Right lobe of liver (tissue), 6 donors: ENCODE measurements at places on chromosomes 1 and 21. TPM values are rescaled to one million over a fixed set of nuclear protein-coding genes. Genes with fewer than 3 reads are reported as not detected.

DNA sequence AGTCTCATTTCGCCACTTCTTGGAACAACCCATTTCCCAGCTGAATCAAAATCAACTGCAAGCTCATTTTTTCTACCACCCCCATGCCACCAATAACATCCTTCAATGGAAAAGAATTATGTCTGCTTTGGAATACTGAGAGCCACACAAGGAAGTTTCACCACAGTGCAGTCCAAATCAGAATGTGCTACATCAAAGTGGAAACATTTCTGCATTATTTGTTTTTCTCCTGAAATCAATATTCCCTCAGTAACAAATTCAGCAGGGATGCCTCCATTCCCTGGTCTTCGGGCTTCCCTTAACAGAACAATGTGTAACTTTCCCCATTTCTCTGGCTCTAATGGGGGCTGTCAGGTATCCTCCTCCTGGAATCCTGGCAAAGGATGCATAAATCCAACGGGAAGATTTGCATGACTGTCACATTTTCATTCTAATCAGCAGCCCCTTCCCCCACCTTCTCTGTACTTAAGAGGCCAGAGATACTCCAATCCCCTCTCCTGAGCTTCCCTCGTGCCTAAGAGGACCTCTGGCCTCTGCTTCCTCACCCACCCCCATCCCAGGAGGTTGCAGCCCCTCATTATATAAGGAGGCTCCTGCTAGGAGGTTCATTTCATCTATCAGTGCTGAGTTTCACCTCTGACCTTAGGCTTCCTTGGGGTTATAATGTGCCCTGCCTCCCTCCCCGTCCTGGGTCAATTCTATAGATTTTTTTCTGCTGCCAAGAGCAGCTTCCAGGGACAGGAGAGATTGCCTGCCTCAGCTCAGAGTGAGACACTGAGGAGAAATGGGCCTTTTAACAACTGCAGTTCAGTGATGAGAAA is 201.1 kb downstream of the OMA1 start:
- no peak for DNase-seq
- no peak overlapping the region for H3K27ac ChIP-seq
- H3K4me3 ChIP-seq, result no peak overlapping the region
- H3K36me3 ChIP-seq, result no peaks in the 10 kb centered on the region
- no peaks in the 10 kb centered on the region for H3K4me1 ChIP-seq

DNA sequence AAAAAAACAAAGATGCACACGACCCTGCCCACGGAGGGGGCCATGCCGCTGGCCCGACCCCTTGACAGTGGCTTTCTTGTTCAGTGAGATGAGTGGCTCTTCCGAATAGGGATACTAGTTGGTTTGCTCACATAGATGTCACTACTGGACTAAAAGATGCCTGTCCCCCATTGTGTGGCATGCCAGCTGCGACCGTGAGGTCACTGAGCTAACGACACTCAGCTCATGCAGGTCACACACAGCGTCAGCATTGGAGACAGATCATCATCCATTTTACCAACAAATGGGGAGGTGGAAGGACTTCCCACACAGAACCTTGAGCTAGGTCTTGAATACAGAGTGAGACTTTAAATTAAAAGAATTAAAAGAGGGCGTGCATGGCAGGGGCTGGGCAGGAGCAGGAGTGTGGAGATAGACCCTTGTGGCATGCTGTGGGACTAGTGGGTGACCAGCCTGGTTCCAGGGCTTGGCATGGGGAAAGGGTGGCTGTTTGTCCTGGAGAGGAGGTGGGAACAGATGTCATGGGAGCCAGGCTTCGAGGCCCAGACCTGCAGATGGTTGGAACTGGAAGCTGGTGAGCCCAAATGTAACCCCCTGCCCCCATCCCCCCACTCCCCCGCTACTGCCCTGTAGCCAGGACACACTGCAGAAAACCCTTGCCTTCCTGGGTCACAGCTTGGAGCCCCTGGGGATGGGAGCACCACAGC is 12.4 kb downstream of the SLC1A7 start:
- no peaks in the 10 kb centered on the region for H3K27me3 ChIP-seq
- no peak for DNase-seq
- H3K4me1 ChIP-seq, result no peaks in the 10 kb centered on the region
- H3K36me3 ChIP-seq, result no peaks in the 10 kb centered on the region
- no peak overlapping the region for H3K27ac ChIP-seq

GRCh38 chr1:119653839-119654170 is 5.7 kb upstream of the ZNF697 start:
- H3K27me3 ChIP-seq, result no peaks in the 10 kb centered on the region
- no peaks in the 10 kb centered on the region for H3K4me1 ChIP-seq
- H3K4me3 ChIP-seq, result no peak overlapping the region
- DNase-seq, result no peak
- no peak overlapping the region for H3K27ac ChIP-seq

GRCh38 chr1:208131621-208132286 is 112.4 kb downstream of the PLXNA2 start:
- H3K4me3 ChIP-seq, result no peak overlapping the region

DNA sequence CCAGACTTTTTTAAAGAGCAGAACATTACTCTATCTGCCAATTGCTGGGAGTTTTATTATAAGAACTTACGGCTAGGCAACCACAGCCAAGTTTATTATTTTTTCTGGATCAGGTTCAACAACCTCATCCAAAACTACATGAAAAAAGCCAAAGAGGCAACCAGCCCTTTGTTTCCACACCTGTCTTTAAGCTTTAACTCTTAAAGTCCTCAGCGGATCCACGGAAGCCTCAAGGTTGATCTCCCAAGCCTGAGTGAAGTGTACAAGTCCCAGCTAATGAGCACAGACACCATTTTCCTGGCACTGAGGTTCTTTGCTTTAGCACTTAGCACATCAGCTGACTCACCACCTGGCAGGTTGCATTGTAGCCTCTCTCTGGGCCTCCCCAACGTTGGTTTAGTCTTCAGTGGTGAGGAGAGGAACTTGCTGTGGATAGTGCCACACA is 143.1 kb downstream of the TGFBR3 start:
- no peaks in the 10 kb centered on the region for H3K4me1 ChIP-seq
- H3K27me3 ChIP-seq, result no peaks in the 10 kb centered on the region
- H3K27ac ChIP-seq, result no peak overlapping the region
- no peak for DNase-seq

DNA sequence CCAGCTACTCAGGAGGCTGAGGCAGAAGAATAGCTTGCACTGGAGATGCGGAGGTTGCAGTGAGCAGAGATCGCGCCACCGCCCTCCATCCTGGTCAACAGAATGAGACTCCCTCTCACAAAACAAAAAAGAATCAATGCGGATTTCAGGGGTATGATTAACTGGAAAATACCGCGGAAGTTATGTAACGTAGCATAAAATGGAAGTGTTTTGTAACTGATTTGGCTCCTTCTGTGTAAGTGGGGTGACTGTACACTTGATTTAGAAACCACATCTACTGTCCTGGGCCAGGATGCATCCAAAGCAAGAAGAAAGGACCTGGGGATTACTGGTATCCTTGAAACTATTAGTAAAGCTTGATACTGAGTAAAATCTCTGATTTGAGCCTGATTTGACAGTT is 3.1 kb upstream of the VAMP4 start:
- no peaks in the 10 kb centered on the region for H3K36me3 ChIP-seq
- DNase-seq, result no peak
- H3K27me3 ChIP-seq, result no peaks in the 10 kb centered on the region
- H3K4me1 ChIP-seq, result no peaks in the 10 kb centered on the region

DNA sequence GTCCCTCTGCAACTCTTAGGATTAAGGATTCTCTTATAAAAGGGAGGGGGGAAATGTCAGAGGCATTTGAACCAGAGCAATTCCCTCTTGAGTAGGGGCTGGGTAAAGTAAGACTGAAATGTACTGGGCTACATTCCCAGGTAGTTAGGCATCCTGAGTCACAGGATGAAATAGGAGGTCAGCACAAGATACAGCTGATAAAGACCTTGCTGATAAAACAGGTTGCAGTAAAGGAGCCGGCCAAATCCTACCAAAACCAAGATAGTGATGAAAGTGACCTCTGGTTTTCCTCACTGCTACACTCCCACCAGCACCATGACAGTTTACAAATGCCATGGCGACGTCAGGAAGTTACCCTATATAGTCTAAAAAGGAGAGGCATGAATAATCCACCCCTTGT is 14.3 kb upstream of the COX20 start:
- H3K27me3 ChIP-seq, result no peaks in the 10 kb centered on the region
- no peak for DNase-seq
- no peak overlapping the region for H3K4me3 ChIP-seq
- H3K36me3 ChIP-seq, result no peaks in the 10 kb centered on the region

DNA sequence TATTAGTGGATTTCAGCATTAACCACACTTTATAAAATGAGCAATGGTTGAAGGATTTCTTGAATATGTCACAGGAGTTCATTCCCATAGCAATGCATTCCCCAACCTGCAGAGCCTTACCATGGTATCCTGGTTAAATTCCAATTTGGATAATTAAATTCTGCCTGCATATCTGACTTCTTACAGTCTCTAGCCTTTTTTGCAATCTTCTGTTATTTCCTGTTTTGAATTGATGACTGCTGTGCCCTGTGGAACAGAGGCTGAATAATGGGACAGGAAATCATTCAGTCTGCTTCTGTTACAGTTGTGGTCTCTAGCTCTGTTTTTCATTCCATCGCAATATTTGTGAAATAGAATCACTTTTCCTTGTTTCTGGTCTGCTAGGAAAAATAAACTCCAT is 1823.9 kb downstream of the PLA2G4A start:
- H3K36me3 ChIP-seq, result no peaks in the 10 kb centered on the region
- no peaks in the 10 kb centered on the region for H3K27me3 ChIP-seq
- no peak for DNase-seq
- no peaks in the 10 kb centered on the region for H3K4me1 ChIP-seq

DNA sequence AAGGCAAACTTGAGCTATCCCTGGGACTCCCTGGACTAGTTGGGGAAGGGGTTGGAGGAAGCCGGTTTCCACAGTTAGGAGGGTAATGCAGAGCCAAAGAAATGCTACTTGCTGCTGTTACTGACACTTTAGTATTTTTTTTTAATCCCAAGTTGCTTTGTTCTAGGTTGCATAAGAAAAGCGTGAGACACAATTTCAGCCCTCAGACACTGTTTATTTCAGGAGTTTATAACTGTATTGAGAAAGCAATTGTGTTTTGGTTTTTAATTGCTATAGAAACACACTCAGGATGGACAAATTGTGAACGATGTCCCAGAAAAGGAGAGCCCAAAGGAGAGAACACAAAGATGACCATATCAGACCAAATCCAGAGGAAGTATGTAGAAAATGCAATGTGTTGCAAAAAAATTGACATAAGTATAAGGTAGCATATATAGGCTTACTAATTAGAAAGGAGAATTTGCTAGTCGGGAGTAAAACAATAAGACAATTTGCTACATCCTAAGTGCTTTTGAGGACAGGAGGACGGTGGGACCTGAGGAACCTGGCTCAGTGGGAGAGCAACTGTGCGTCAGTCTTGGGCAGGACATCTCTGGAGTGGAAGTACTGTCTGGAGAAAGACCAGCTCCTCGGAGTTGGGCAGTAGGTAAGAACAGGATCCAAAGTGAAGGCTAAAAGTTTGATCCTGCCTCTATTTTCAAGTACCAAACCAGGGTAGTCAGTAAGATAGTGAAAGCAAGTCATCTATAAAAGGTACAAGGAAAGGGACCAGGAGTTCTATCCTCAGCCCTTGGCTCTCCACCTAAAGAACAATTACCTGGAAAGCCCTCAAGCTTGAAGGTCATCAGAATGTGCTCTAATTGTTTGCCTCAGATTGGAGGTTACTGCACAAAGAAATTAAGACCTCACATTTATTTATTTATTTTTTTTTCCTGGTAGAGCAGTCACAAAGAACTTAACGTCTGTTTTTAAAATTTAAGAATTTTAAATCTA is 39.9 kb downstream of the DIPK1A start:
- H3K4me3 ChIP-seq, result no peak overlapping the region
- H3K36me3 ChIP-seq, result no peaks in the 10 kb centered on the region
- DNase-seq, result no peak

- H3K4me1 ChIP-seq, result no peaks in the 10 kb centered on the region
- no peaks in the 10 kb centered on the region for H3K27me3 ChIP-seq
- DNase-seq, result peak; percentile 47
These were observed 553 bp downstream of the TTF2 start for GRCh38 chr1:117060441-117061317.

GRCh38 chr1:18922319-18922726 is 20.0 kb upstream of the ALDH4A1 start:
- H3K27ac ChIP-seq, result peak overlapping the region; percentile 61
- H3K27me3 ChIP-seq, result no peaks in the 10 kb centered on the region
- H3K36me3 ChIP-seq, result no peaks in the 10 kb centered on the region
- no peak overlapping the region for H3K4me3 ChIP-seq

DNA sequence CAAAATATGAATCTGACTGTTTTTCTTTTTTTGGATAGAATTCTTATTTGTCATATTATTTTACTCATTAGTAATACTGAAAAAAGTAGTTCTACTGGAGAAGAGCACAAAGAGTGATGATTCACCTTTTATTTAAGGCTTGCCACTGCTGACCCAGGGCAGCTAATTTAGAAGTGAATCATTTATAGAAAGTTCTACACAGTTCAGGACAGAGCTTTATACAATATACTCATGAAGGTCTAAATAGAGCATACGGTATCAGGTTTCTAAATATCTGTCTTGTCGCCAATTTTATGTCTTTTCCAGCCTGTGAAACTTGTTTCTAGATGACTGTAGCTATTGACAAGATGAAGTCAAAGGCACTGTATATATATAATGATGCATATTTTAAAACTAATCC is 25.0 kb downstream of the GIPC2 start:
- no peaks in the 10 kb centered on the region for H3K27me3 ChIP-seq
- H3K36me3 ChIP-seq, result no peaks in the 10 kb centered on the region
- DNase-seq, result no peak
- peak overlapping the region; percentile 55 for H3K27ac ChIP-seq

- no peaks in the 10 kb centered on the region for H3K4me1 ChIP-seq
- DNase-seq, result no peak
- H3K27ac ChIP-seq, result peak overlapping the region; percentile 25
- H3K4me3 ChIP-seq, result peak overlapping the region; percentile 62
These were observed 51.7 kb downstream of the RASSF5 start for GRCh38 chr1:206558794-206559671.

GRCh38 chr1:177799746-177800145 is 170.1 kb downstream of the SEC16B start:
- no peaks in the 10 kb centered on the region for H3K27me3 ChIP-seq
- no peak overlapping the region for H3K4me3 ChIP-seq
- no peak overlapping the region for H3K27ac ChIP-seq

The WDR26 gene
- 27.2 TPM for total RNA-seq

The TCHH gene
- total RNA-seq, result 0.02 TPM

The LY9 gene
- not detected for total RNA-seq

The PCBP3 gene
- 0.93 TPM for total RNA-seq
